Upper lobe of right lung (tissue), 1 donor: ENCODE measurements at places on chromosomes 1 and 21. TPM values are rescaled to one million over a fixed set of nuclear protein-coding genes. Genes with fewer than 3 reads are reported as not detected.

TPTE gene
- total RNA-seq = not detected

RNF187 gene
- total RNA-seq = 88.8 TPM

OR2L2 gene
- 0.14 TPM for total RNA-seq

TDRKH gene
- 12.8 TPM for total RNA-seq

COL8A2 gene
- 16.2 TPM for total RNA-seq

LDLRAD1 gene
- 0.41 TPM for total RNA-seq

BACE2 gene
- total RNA-seq = 20.9 TPM

MAP10 gene
- 2.1 TPM for total RNA-seq

GJA9 gene
- total RNA-seq = not detected

FMO5 gene
- 95.9 TPM for total RNA-seq

CFAP57 gene
- 0.17 TPM for total RNA-seq

CD247 gene
- total RNA-seq = 8.9 TPM

DNA sequence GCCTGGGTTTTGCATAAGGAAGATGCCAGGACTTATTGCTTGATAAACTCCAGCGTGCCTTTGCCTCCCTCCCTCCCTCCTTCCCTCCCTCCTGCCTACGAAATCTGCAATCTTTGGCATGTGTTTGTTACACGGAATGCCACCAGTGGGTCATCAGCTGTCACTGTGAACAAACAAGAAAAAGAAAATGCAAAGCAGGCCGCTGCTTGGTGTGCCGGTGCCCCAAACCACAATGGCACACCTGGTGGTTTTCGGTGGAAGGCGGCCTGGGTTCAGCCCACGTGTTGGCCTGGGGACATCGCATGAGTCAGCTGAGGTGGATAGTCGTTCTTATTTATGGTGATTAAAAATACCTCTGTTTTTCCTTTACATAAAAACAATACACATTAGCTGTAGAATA is 16.3 kb upstream of the IFNLR1 start:
- DNase-seq = no peak

DNA sequence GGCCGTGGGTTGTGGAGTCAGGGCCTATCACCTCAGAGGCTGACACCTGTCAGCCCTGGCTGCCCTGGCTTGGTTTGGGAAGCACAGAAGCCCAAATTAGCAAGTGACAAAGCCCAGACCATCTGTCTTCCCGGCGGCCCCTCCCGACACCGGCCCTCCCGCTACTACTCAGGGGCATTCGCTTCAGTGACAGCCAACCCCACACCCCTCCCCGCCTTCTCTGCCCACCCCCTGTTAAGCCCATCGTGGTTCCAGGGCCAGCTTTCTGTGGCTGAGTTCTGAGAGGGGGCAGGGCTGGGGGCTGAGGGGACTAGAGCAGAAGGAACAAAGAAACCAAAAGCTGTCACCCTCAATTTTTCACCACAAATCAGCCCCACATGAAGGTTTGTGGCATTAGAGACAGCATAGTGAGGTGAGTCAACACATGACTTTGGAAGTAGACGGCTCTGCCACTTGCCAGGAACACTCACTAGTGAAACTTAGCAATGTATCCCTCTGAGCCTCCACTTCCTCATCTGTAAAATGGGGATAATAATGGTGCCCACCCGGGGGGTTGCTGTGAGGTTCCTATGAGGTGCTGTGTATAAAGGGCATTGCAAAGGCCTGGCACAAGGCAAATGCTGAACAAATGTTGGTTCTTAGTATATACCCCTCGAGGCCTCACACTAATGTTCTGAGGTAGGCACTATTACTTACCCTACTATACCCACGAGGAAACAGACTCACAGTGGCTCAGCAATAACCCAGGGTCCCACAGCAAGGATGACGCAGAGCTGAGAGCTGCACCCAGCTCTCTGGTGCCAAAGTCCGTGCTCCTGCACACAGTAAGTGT is 5.2 kb upstream of the TNNI1 start:
- DNase-seq = no peak

- DNase-seq = no peak
Observed at GRCh38 chr1:37825506-37825905, 17.5 kb upstream of the YRDC start.

DNA sequence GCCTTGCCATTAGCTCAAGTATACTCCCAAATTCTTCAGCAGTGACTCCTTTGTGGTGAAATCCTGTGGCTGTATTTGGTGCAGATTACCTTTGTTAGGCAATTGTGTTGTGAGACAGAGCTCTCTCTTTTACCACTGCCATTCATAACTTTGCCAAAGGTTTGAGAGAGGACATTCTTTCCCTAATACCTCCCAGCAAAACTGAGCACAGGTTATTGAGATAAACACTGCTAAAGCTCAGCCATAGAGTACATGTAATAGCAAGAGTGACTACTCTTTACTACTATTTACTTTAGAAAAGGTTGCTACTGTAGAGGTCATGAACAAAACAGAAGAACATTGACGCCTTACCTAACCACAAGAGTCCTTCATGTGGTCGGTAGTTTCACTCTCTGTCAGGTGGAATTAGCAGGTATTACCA is 514.0 kb upstream of the ADAMTS5 start:
- no peak for DNase-seq

DNA sequence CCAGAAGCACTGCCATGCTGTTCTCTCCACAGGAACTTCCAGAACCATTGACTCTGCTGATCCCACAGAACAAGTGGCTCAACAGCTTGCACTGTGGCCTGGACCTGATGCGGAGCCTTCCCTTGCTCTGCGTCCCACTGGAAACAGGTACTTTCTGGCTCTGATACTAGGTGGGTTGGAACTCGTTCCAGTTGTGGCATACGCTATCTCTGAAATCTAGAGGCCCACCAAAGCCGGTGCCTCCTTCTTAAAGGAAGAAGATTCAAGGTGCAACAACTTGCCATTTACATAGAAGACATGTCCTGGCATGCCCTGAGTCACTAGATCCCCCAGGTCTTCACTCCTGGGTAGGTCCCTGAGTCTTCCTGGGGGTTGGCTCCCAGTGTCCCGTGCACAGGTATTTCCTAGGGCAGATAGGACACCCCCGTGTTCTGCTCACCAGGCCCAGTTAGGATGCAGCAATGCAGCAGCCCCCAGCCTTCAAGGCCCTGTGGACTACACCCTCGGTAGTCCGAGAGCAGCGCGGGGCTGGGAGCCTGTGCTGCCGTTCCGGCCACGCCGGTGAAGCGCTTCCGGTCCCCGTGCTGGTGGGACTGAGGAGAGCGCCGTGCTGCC is 10.8 kb upstream of the PCBP3 start:
- DNase-seq = no peak

DNA sequence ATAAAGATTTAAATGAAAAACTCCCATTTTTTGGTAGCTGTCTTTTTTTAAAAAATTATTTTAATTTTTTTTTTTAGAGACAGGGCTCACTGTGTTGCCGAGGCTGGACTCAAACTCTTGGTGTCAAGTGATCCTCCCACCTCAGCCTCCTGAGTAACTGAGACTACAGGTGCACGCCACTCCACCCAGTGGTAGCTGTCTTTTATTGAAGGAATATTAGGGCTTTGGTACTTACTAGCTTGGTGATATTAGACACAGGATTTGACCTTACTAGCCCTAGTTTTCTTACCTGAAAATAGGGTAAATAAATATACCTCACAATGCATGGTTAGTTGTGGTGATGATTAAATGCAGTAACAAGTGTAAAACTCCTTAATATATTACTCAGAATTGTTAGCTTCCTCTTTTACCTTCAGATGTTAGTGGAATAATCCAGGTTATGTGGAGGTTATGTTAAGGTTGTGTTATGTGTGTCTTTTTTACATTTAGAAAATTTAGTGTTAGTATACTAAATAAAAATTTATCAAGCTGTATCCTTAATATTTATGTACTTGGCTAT is 66.8 kb downstream of the PHACTR4 start:
- DNase-seq = no peak

DNA sequence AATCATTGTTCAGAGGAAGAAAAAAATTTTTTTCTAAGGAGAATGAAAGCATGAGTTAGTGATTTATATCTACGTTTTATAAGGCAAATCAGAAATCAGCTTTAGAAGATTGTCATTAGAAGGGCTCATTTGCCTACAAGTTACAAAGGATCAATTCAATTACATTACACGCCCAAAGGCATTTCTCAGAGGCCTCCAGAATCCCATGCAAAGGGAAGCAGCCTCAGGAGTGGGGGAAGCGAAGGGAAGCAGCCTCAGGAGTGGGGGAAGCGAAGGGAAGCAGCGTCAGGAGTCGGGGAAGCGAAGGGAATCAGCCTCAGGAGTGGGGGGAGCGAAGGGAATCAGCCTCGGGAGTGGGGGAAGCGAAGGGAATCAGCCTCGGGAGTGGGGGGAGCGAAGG is 206.2 kb downstream of the GREM2 start:
- DNase-seq = no peak

- DNase-seq = peak; percentile 74
Observed at GRCh38 chr1:32988665-32989064, 24.1 kb upstream of the RNF19B start.

GRCh38 chr1:86436041-86436440 is 12.1 kb downstream of the CLCA2 start:
- DNase-seq = no peak

GRCh38 chr1:28853093-28853742 is 41.2 kb downstream of the OPRD1 start:
- no peak for DNase-seq

- no peak for DNase-seq
Observed at GRCh38 chr1:12420171-12420570, 190.3 kb downstream of the VPS13D start.

DNA sequence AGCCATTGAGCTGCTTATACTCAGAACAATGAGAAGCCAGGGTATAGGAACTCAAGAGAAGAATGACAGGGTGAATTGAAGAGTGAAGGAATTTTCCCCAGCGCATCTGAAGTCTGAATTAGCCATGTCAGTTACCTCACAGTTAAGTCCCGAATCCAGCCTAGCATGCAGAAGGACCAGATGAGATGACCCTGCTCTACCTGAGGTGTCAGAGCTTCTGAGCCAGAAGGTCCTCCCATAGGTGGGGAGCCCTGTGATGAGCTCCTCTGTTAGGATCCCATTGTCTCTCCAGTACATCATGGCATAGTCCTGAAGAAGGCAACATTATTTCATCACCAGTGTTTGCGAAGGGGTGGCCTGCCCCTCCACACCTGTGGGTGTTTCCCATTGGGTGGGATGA is 68.2 kb downstream of the OVGP1 start:
- DNase-seq = no peak

GRCh38 chr1:242140836-242141235 is 141.9 kb upstream of the MAP1LC3C start:
- DNase-seq = no peak

- DNase-seq = no peak
Observed at GRCh38 chr1:186404454-186405051, 28.9 kb downstream of the ODR4 start.

- DNase-seq = no peak
Observed at GRCh38 chr1:31224068-31224467, 15.6 kb downstream of the NKAIN1 start.

- peak; percentile 80 for DNase-seq
Observed at GRCh38 chr1:207867136-207868109, 43.5 kb downstream of the CD34 start.

- DNase-seq = peak; percentile 92
Observed at GRCh38 chr1:226679853-226680516, 59.1 kb downstream of the ITPKB start.

GRCh38 chr1:193846876-193847604 is 660.6 kb upstream of the B3GALT2 start:
- DNase-seq = no peak

- no peak for DNase-seq
Observed at GRCh38 chr1:40383095-40383487, 9.6 kb downstream of the SMAP2 start.

DNA sequence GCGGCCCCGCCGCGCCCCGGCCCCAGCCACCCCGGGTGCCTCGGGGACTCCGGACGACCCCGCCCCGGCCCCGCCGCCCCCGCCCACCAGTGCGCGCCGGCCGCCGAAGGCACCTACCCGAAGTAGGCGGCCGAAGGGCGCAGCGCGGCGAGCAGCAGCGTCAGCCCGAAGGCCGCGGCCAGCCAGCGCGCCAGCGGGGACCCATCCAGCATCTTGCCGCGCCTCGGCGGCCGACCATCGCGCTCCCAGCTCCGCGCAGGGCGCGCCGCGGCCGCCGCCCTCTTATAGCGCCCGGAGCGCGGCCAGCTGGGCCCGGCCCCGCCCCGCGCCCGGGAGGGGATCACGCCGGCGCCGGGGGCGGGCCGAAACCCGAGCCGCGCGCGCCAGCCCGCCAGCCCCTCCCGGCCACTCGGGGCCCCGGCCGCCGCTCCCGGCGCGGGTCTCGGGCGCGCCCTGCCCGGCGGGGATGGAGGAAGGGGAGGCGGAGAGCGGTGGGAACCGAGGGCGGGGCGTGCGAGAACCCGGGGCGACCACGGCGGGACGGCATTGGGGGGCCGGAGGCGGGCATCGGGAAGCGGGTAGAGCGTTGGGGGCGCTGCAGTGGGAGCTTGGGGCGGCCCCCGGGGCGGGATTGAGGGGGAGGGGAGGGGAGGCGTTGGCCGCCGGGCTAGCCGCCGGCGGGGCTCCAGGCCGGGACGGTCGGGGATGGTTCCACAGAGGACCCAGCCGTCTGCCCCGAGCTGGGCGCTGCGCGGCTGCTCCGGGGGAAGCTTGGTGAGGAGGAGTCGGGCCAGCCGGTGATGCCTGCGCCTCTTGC is at the start of gene WNT9A:
WNT9A (minus strand) TSS at position 257 of the 817 bp plus-strand sequence; CDS start at position 212, 45 bp downstream.
- peak; percentile 75 for DNase-seq

DNA sequence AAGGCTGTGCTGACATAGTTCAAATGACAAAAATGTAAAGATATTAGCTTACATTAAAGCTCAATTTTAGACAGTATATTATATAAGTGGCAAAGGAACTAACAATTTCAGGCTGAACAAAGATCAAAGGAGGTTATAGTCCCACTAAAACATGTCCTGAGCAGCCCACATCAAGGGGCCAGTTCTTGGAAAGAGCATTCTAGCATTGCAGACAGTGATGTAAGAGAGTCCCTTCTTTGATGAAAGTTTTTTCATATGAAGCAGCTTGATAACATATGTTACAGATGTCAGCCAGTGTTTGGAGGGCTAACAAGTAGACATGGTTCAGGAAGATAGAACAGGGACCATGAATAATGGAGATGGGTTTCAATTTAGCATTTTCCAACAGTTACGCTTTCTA is 301.7 kb downstream of the NTNG1 start:
- DNase-seq = no peak

GRCh38 chr1:80893115-80893514 is 907.6 kb upstream of the ADGRL2 start:
- DNase-seq = no peak

DNA sequence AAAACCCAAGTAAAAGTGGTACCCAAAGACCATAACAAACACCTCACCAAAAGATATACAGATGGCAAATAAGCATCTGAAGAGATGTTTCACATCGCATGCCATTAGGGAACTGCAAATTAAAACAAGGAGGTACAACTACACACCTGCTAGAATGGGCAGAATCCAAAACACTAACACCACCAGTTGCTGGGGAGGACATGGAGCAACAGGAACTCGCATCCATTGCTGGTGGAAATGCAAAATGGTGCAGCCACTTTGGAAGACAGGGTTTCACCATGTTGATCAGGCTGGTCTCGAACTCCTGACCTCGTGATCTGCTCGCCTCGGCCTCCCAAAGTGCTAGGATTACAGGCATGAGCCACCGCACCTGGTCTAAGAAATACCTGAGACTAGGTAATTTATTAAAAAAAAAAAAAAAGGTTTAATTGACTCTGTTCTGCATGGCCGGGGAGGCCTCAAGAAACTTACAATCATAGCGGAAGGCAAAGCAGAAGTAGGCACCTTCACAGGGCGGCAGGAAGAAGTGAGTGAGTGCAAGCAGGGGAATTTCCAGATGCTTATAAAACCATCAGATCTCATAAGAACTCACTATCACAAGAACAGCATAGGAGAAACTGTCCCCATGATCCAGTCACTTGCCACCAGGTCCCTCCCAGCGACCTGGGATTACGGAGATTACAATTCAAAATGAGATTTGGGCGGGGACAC is 30.2 kb upstream of the PRSS38 start:
- no peak for DNase-seq
